ENCODE measurements at places on chromosomes 1 and 21.

DNA sequence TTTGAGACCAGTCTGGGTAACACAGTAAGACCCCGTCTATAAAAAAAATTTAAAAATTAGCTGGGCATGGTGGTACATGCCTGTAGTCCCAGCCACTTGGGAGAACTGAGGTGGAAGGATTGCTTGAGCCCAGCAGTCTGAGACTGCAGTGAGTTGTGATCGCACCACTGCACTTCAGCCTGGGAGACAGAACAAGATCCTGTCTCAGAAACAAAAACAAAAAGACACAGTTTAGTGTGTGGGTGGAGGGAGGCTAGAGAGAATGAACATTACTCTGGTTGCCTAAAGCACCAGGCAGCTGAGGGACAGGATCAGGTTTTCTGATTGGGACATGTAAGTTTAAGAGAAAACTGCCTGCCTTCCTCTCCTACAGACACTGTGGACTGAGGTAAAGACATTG is 42.3 kb downstream of the VAMP4 start:
- DNase-seq: no peak

GRCh38 chr1:8211883-8212579 is 105.9 kb upstream of the SLC45A1 start:
- no peak for DNase-seq

DNA sequence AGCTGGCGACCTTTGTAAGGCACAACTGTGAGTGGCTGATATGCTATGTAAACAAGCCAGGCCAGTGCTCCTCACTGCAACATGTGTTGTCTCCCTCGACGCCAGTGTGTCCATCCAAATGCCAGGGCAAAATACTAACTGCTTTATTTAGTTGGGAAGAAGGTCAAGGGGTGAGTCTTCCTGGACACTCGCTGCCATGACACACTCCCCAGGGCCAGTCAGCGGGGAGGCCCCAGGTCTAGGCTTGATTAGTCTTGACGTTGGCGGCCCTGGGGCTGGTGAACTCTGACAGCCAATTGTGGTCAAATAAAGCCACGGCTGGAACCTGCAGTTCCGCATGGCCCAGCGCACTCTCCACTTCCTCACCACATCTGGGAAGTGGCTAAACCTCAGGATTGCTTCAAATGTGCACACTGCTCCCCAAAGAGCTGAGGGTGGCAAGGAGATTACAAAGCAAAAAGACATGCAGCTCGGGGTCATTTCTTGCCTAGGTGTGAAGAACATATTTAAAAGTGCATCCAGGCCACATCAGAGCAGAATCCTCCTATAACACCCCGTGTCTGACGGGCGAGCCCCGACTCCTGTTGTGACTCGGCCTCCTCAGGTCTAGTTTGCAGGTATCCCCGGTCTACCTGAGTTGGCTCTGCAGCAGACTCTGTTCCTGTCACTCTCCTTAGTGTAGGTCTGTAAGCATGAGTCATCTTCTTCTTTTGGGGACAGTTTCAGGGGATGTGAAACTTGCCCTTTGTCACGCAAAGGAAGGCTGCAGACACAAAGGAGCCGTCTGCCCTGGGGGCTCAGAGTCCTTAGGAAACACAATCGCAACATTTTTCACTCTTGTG is 183.5 kb downstream of the RUNX1 start:
- no peak for DNase-seq

DNA sequence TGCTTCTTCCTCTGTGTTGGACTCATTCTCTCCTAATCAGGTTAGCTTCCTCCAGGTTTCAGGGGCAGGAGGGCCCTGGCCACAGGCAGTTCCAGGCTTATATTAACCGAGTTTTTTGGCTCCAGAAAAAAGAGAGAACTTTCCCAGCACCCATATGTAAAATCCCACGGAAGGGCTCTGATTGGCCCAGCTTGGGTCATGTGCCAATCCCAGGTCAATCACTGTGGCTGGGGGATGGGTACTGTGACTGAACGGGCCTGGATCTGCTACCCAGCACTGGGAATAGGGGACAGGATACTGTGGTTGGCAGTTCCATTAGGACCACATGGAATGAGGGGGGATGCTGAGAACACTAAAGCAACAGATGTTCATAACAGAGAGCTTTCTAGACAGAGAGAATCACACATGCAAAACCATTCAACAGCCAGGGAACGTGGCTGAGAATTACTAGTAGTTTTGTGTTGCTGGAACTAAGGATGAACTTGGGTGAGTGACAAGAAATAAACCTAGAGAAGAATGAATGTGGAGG is 51.1 kb upstream of the NEK2 start:
- DNase-seq: no peak

- DNase-seq: no peak
These were observed 12.8 kb downstream of the TRAPPC10 start for GRCh38 chr21:44024887-44025353.

DNA sequence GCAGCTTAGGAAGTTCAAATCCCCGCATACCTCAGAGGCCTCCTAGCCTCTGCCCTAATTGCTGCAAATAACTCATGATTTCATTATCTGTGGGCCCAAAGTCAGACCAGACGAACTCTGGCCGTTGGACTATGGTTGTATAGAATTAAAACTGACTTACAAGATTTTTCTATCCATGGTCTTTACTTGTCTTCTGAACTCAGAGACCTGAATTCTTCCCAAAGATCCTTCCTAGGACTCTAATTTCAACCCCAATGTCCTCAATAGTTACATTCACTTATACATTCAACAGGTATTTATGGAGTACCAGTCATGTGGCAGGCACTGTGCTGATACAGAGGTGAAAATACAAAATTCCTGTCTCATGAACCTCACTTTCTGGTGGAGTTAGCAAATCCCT is 182.4 kb upstream of the UBE2U start:
- DNase-seq: no peak

- DNase-seq: no peak
These were observed 49.9 kb downstream of the SUCO start for GRCh38 chr1:172582889-172583288.

- DNase-seq: no peak
These were observed 53.0 kb downstream of the TBX19 start for GRCh38 chr1:168333562-168334276.

GRCh38 chr21:31732597-31733550 is 956 bp upstream of the SCAF4 start:
- DNase-seq: no peak

DNA sequence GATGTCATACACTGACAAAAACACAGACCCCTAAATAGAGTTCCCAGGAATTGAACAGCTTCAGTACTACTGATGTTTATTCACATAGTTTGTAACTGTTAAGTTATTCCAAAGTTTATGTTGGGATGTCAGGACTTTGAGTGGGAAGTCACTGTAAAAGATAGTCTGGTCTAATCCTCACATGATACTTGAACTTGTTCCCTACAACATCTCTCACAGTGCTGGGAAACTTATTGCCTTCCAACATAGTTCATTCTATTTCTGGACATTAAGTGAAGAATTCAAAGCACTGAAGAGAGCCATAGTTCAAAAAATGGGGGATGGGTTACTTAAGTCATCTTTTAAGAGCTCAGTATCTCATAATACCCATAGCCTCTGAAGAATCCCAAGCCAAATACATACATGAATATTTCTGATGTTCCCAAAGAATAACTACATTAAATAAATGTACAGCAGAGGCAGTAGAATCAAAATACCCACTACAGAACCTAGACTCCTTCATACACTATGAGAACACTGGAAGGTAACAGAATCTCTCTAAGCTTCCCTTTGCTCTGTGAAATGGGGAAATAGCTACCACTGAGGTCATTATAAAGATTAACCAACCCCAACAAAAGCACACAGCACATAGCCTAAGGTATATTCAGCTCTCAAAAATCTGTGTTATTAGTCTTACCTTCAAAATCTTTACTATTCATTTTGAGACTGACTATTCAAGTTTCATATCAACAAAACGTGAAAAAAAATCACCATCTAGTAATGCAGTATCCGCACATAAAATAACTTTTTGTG is 81.4 kb downstream of the ESRRG start:
- DNase-seq: no peak

DNA sequence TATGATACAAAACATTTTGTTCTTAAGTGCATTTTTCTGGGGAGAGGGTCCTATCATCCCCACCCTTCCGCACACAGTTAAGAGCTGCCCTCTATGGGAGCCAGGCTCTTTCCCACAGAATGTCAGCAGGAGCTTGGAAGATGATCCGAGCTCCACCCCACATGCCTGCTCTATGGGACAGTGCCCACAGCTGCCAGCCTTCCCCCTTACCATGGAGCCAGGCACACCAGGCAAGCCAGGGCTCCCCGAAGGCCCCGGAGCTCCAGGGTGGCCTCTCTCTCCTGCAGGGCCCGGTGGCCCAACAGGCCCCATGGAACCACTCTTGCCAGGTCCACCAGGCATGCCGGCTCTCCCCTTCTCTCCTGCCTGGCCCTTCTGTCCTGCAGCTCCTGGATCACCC is 10.4 kb upstream of the PEF1 start:
- DNase-seq: no peak

- DNase-seq: no peak
These were observed 271.7 kb upstream of the C1orf174 start for GRCh38 chr1:4171480-4172450.

DNA sequence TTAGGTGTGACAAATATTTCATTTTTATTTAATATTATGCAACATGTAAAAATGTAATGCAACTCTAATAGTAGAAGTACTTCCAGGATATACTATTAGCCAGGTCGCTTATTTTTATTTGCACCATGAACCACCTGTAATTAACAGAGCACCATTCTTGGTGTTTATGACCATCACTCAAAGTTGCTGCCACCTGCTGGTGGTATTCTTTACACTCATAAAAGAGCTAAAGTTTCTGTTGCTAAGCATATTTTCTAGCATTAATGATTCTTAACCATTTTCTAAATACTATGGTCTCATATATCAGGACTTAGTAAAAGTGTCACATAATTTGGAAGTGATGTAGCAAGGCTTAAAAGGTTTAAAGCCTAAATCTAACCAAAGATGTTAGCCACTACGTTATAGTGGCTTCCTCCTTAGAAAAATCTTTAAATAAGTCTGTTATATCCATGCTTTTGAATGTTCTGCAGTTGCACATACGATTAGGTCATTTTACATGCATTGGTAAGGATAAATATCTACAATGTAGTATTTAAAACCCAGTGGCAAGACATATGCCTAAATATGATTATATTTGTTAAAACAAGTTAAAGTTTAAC is 244.5 kb downstream of the NEGR1 start:
- no peak for DNase-seq

DNA sequence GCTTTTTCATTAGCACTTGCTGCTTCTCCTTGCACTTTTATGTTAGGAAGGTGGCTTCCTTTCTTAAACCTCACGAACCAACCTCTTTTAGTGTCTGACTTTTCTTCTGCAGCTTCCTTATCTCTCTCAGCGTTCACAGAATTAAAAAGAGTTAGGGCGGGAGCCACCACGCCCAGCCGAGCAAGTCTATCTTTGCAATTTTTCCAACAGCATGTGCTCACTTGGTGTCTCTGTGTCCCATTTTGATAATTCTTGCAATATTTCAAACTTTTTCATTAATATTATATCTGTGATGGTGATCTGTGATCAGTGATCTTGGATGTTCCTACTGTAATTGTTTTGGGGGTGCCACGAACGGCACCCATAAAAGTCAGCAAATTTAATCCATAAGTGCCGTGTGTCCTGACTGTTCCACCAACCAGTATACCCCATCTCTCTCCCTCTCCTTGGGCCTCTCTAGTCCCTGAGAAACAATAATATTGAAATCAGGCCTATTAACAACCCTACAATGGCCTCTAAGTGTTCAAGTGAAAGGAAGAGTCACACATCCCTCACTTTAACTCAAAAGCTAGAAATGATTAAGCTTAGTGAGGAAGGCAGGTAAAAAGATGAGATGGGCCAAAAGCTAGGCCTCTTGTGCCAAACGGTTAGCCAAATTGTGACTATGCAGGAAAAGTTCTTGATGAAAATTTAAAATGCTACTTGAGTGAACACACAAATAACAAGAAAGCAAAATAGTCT is 15.9 kb upstream of the ITPKB start:
- no peak for DNase-seq

DNA sequence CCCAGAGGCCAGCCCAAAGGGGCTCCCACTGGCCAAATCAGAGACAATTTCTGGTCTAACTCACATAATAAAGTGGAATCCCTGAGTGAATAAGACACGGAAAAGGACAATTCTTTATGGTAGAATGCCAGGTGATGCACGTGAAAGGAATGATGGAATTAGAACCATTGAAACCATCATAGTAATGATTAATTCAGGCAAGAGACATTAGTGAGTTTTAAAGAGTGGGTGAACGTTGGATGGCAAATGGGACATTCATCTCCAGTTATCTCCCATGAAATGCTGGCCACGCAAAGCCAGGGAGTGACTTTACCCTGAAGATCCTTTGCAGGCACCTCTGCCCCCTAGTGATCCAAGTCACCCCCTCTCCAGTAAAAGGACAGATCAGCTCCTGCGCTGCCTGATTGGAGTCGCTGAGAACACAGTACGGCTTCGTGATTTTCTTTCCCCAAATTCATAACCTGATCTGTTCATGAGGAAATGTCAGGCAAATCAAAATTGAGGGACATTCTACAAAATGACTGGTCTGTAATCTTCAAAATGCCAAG is 87.5 kb downstream of the AJAP1 start:
- DNase-seq: no peak

GRCh38 chr1:233376382-233377110 is 49.0 kb downstream of the MAP3K21 start:
- no peak for DNase-seq

DNA sequence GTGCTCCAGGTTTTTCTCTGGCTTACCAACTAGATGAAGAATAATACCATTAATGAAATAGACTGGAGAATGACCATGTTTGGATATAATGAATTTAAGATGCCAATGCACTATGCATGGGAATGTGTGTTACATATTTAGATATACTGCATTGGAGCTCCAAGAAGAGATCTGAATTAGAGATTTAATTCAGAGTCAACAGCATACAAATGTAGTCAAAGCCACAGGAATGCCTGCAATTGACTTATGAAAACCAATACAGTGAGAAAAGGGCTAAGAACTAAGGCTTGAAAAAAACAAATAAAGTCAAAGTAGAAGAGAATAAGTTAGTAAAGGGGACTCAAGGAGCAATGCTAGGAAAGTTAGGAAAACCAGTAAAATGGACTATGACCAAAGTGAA is 59.1 kb downstream of the USP24 start:
- DNase-seq: no peak

DNA sequence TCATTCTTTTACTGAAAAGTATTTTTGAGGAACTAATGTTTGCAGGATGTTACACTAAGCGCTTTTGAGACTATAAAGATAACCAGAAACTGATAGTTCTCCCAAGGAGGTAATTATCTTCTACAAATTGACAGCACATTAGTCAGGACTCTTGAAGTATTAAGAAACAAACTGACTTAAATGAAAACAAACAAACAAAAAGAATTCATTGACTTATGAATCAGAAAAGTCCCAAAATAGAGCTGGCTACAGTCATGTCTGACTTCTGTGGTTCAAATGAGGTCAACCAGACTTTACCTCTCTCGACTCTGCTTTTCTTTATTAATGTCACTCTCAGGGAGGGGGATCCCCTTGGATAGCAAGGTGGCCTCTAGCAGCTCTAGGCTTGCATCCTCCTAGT is 296.8 kb downstream of the TPR start:
- no peak for DNase-seq
